Activated T-helper 2 cell treated with anti-CD3 and anti-CD28 coated beads, Interferon-gamma antibody, Interleukin-2, Interleukin-4, amounts not matched to agents 10 μg/mL and 5 μg/mL and 100 μg/mL, durations not matched to agents 14 hours and 24 hours and 36 hours (primary cell): ENCODE measurements at places on chromosomes 2 and 18. TPM values are rescaled to one million over a fixed set of nuclear protein-coding genes. Genes with fewer than 3 reads are reported as not detected.
A peak's percentile ranks its signal among the peaks of the same experiment; 100 is the strongest.

The CRYGC gene
- not detected in 2 replicates for total RNA-seq

DNA sequence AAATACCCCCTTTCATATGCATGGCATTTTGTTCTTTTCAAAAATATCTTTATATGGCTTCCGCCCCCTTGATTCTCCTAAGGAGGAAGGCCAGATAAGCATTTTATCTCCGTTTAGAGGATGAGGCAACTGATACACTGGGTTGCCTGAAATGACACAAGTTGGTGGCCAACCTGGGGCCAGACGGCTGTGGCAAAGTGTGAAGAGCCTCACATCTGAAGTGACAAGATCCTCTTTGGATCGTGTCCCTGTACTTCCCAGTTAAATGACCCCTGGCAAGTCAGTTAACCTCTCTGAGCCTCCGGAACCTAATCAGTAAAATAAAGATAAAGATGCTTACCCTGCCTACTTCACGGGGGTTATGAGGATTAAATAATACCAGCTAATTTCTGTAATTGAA lies 4.6 kb downstream of the SETBP1 start:
- no peak for DNase-seq
- H3K36me3 ChIP-seq = no peaks in the 10 kb centered on the region
- no peak overlapping the region for H3K27ac ChIP-seq
- peaks cover 17% of the 10 kb centered on the region for H3K4me1 ChIP-seq
- H3K4me3 ChIP-seq = no peak overlapping the region
- peaks cover 30% of the 10 kb centered on the region for H3K27me3 ChIP-seq

DNA sequence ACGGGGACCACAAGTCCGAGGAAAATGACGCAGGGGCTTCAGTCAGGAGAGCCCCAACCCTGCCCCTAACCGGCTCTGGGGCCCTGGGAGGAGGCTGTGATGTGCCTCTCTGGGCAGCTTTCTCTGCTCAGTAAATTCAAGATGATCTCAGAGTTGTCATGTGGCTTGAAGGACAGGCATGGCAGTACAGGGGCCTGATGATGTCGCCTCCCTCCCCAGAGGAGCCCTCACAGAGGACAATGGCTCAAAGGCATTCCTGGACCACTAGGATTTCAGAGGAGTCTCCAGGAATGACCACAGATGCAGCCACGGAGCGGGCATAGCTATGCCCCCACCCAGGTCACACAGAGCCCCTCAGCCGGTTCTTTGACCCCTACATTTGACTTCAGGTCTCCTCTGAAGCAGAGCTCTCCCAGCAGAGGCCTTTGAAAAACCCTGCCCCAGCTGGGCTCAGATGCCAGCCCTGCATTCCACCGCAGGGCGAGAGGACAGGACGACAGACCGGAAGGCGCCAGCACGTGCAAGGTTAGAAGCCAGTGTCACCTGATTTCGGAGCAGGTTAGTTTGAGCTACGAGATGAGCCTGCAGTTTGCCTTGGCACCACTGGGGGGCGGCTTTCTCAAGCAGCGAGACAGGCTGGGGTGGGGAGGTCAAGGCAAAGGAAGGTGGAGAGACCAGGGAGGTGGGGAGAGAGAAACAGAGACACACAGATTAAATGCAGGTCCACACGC lies 39.2 kb downstream of the BIN1 start:
- no peak overlapping the region for H3K27ac ChIP-seq
- DNase-seq = peak; percentile 55
- H3K36me3 ChIP-seq = peaks cover 49% of the 10 kb centered on the region

DNA sequence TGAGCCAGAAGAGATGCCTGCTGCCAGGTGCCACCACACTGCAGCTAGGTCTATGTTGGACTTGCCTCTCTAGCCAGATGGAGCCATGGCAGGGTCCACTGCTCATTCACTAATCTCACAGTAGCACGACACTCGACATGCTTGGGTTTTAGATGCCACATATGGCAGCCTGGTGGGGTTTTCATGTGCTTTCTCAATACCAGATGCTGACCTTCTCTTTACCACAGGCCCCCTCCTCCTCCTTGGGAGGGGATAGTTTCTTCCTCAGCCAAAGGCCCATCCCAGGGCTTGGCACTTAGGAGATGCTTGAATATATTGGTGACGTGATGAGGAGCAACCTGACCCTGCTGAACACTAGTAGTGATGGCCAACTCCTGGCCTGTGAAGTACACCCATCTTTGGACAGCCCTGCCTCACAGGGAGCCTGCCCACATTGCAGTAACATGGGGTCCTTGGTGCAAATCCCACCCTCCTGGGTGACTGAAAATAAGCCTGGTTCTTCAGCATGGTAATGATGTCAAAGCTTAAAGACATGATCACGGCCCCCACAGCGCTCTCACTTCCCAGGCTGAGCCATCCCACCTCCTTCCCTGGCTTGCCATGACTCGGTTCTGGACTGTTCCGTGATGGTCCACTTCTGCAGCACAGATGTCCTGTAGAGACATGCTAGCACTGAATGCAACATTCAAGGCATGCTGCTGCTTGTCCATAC lies 227.5 kb downstream of the SH3RF3 start:
- no peak overlapping the region for H3K27ac ChIP-seq
- H3K36me3 ChIP-seq = no peaks in the 10 kb centered on the region
- DNase-seq = no peak
- no peak overlapping the region for H3K4me3 ChIP-seq
- no peaks in the 10 kb centered on the region for H3K4me1 ChIP-seq

The ERFE gene
- total RNA-seq = 0.46 and 1.1 TPM in 2 replicates

The KLHL14 gene
- not detected in 2 replicates for total RNA-seq
